Activated naive CD8-positive, alpha-beta T cell treated with anti-CD3 and anti-CD28 coated beads for 36 hours (primary cell): ENCODE measurements at places on chromosomes 3 and 15. TPM values are rescaled to one million over a fixed set of nuclear protein-coding genes. Genes with fewer than 3 reads are reported as not detected.

- DNase-seq: peak; percentile 55
Measured at GRCh38 chr3:122576174-122576940, 1.1 kb upstream of the PARP15 start.

DNA sequence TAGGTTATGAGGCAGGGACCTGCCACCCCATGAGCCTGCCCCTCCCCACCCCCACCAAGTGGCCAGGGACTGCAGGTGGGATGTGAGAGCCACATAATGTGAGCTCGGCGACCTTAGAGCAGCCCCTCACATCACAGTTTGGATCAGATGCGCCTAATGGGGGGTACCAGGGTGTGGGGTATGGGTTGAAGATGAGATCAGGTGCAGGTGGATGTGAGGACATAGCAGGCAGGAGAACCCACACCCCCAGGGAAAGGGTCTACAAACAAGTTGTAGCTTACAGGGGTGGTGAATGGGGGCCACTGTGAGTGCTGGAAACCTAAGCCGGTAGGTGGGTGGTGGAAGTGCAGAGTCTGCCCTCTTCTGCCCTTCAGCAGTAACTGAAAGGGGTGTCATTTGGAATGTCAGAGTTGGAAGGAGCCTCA, 94.0 kb downstream of the CORO2B start:
- DNase-seq: no peak

GRCh38 chr3:71269906-71270305, 313.6 kb downstream of the FOXP1 start:
- no peak for DNase-seq

- DNase-seq: no peak
Measured at GRCh38 chr3:177236704-177237103, 39.4 kb upstream of the TBL1XR1 start.

DNA sequence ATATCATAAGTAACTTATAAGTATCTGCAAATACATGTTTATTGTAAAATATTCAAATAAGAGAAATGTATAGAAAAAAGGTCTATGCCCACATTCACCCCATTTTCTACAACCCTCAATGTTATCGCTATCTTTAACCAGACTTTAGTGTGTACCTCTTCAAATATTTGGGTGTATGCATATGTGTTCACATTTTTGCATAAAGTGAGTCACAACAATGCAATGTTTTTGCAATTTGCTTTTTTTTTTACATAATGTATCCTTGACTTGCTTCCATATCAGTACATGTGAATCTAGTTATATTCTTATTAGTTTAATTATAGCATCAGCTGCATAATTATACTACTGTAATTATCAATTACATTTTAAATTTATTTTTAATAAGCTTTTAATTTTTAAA, 117.3 kb upstream of the LYSMD4 start:
- DNase-seq: no peak

DAG1 gene
- 10.8 TPM for total RNA-seq

DNA sequence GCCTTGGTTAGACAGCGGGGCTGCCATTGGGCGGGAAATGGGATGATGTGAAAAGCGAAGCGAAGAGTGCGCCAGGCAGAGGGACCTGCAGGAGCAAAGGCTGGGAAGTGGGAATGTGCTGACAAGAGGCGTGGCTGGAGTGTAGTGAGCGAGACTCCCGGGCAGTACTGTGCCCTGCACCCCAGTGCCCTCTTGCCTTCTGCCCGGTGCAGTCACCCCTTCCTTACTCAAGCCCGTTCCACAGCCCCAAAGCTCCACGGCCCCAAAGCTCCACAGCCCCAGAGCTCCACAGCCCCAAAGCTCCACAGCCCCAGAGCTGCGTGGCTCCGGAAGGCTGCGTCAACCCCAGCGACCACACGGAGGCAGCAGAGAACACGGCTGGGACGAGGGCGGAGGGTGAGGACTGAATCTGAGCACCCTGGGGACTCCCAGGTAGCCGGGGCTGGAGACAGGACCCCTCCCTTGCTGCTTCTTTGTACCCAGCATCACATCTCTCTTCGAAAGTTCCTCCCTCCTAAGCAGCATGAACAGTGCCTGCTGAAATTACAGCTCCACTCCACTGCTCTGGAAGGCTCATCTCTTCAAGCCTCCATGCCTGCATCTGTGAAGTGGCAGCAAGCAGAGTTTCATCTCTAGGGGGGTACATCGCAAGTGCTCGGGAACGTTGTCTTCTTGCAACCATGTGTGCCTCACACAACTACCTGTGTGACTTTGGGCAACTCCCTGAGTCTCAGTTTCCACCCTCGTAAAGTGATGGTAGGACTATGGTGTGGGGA, 108.9 kb downstream of the FBLN2 start:
- peak; percentile 70 for DNase-seq

GRCh38 chr15:63856711-63857460, 23.1 kb upstream of the HERC1 start:
- DNase-seq: no peak

GRCh38 chr3:178833695-178834094, 237.9 kb downstream of the ZMAT3 start:
- no peak for DNase-seq

- no peak for DNase-seq
Measured at GRCh38 chr15:90617668-90618097, 88.0 kb downstream of the CRTC3 start.

DNA sequence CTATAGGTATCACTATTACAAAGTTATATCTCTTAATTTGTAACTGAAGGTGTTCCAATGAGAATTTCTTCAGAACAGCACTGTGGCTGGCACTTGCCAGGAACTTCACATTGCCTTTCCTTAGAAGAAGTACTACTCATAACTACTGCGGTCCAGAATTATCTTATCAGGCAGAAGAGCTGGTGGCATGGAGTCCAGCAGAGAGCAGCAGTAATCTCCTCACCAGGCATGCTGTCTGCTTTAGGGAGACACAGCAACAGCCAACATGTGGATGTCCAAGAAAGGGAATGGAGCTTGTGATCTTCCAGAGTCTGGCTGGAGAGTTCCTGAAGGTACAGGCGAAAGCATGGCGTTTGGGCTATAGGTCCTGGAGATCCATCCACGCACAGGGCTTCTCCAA, 919.7 kb upstream of the NR2F2 start:
- no peak for DNase-seq

DNA sequence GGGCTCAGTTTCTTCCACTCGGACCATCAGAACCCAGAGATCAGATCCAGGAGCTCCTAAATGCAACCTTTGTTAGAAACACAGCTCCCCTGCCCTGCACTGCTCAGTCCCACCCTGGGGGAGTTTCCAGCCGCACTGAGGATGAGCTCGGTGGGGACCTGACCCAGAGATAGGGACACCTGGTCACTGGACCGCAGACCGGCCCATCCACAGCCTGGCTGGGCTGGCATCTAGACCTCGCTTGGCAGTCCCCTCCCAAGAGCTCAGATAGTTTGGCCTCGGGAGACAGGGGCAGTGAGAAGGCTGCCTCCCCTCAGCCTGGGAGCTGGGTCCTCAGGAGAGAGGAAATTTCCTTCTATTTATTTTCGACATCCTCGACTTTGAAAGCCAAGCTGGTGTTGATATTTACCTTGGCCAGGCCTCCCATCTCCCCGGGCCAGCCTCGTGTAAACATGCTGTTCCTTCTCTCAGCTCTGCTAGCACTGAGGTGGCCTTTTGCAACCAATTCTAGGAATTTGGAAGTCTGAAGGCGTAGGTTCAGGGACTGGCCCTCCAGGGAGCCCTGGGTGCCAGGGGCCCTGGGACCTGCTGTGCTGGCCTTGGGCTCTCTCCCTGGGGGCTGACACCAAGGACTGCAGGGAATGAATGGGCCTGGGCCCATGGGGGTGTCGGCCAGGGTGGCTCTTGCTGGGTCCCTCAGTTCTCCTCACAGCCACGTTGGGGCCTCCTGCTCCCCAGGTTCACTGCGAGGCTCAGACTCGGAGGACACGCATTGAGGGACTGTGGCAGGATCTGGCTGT, 90.1 kb downstream of the VGLL4 start:
- DNase-seq: no peak

DNA sequence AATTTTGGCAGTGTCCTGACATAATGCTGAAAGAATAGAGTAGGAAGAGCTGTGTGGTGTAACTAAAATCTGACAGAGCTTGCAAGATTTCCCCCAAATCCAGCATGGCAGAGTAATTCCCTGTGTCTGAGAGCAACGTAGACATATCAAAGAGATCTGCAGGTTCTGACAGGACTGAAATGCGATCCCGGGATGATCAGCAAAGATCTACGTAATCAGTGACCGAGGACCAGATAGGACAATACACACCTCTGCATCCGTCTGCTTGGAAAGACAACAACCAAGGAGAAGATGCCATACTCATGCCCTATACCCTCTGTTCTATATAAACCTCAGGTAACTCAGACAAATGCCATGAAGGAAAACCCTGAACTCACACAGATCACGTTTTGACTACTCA, 26.6 kb upstream of the SYNPR start:
- no peak for DNase-seq

GRCh38 chr15:68371851-68372250, 60.1 kb downstream of the ITGA11 start:
- no peak for DNase-seq

- no peak for DNase-seq
Measured at GRCh38 chr3:139157161-139157932, 112.7 kb upstream of the PRR23C start.

DNA sequence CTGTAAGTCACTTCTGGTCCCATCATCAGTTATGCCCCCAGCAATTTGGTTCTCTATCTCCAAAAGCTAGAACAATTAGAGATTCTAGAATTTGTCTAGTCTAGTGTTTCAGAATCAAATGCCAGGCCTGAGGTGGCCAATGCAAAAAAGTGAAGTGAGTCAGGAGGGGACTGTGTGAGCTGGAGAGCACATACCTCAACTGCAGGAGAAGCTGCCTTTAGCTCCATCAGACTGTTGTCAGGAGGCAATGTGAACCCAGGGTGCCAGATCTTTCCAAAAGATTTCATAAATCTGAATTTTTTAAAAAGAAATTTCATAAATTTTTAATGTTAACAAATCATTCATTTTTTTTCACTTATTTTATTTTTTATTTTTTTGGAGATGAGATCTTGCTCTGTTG, 80.7 kb upstream of the EOMES start:
- DNase-seq: no peak

SH3GL3 gene
- not detected for total RNA-seq

DNA sequence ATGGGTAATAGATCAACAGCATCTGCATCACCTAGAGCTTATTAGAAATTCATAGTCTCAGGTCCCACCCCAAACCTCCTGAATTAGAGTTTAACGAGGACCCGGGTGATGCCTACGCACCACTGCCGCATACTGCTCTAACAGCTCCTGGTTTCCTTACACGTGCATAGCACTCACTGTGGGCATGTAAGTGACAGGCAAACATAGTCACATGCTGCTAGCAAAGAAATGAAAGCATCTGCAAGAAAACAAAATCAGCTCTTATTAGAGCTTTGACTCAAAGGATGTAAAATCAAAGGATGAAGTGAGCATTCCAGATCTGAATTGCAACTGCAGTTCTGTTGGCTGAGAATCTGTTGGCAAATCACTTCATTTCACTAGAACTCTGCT, 19.1 kb upstream of the RIOX2 start:
- no peak for DNase-seq

GRCh38 chr3:195907684-195907933, 742 bp downstream of the TNK2 start:
- no peak for DNase-seq

DNA sequence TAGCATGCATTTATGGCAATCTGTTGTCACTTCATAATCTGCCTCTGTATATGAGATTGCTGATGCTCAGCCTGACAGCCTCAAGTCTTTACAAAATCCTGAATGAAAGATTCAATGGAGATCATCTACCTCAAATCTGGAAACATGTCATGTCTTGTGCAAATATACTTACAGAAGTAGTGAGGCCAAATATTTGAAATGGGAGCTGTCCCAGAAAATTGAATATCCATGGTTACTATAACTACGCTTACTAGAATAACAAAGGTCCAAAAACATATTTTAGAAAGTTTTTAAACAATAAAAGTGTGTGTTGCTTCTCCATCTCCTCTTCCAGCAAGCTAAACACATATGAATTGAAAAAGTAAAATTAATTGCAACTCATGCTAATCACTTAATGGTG, 133.2 kb upstream of the DPH6 start:
- DNase-seq: no peak

- DNase-seq: no peak
Measured at GRCh38 chr3:192655040-192655439, 72.3 kb downstream of the FGF12 start.

ZBED2 gene
- total RNA-seq: 123 TPM

DNA sequence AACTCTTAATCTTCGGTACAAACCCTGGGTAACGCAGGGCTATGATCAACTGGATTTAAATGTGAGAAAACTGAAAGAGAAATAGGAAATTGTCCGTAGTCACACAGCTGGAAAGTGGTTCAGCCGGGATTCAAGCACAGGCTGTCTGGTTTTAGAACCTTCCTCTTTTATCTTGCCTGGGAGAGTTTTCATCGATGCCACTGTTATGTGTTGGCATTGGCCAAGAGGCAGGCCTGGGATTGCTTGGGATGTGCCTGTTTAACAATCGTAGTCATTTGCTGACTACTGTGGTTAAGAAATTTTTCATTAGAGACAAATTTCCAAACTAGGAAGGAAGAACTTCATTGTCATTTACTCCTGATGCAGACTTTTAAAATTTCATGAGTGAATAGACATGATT, 4.3 kb downstream of the MCTP2 start:
- DNase-seq: no peak

DNA sequence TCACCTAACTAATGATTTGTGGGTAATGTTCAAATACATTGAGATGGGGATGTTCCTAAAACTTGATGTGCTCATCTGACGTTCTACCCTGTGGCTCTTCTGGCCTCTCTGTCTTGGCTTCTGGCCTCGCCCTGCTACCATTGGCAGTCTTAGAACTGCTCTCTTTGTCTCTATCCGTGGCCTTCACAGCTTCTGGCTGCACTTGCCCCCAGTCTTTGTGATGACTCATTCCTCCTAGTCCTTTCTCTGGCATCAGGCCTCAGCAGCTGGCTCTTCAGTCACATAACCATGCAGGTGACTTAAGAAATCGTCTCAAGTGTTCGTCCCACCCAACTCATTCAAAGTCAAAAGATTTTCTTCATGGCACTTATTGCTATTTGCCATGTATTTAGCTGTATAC, 188.1 kb downstream of the BBX start:
- DNase-seq: no peak

FSD2 gene
- not detected for total RNA-seq

- peak; percentile 26 for DNase-seq
Measured at GRCh38 chr3:134754768-134755559, 40.1 kb upstream of the EPHB1 start.

DNA sequence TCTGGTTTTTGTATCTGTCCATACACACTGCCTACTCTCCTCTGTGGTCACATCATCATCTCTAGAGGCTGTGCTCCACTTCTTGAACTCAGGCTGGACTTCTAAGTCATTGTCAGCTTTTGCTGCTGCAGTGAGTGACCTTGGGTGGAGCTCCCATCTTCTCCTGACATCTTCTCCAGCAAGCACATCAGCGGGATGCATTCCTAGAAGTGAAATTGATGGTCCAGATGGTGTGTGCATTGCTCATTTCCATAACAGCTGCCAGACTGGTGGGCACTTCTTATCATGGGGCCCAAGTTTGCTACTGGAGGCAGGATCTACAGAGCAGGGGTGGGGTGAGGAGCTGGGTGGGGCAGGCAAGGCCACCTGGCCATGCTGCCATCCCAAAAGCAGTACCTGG, 109.9 kb downstream of the DNAJB8 start:
- DNase-seq: no peak

CYP11A1 gene
- 0.30 TPM for total RNA-seq
